Immature natural killer cell (primary cell): ENCODE measurements at places on chromosomes 6 and 20.
A peak's percentile ranks its signal among the peaks of the same experiment; 100 is the strongest.

DNA sequence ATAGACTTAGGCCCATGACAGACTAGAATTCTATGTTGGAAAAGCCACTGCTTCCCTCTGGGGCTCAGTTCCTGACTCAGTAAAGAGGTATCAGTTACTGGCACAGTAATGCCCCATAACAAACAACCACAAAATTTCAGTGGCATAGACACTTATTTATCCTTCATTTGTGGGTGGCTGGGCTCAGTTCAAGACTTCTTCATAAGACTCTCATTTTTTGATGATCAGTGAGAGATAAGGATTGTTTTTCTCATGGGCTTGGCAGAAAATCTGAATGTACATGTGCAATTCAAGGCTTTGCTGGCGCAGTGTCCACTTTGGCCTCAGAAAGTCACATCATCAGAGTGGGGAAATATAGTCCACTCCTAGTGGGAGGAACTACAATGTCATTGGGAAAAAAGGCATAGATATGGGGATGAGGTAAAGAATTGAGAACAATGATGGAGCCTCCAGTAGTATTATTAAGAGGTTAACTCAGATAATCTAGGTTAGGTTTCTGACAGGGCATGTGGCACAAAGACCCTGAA is 384.6 kb upstream of the FLRT3 start:
- no peak for DNase-seq

- DNase-seq = no peak
These were observed 94.8 kb downstream of the IPCEF1 start for GRCh38 chr6:154261688-154262397.

- no peak for DNase-seq
These were observed 19.8 kb upstream of the RGS17 start for GRCh38 chr6:153150752-153151440.

DNA sequence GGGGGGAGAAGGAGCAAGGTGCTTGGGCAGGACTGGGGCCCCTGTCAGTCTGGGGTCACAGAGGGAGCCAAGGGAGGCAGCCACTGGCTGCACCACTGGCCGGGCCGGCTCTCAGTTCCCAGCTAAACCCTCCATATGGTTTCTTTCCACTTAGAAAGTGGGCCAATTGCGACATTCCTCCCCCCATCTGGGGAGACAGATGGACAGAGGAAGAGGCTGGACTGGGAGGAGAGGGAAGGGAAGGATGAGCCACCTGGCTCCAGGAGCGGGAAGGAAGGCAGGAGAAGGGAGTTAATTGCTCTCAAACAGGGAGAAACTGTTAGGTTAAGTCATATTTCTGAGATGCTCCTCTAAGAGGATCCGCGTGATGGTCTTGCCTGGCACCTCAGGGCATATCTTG is 82.2 kb downstream of the GRM4 start:
- DNase-seq = no peak

- DNase-seq = no peak
These were observed 15.3 kb upstream of the ANGPT4 start for GRCh38 chr20:931401-931800.

GRCh38 chr6:20669571-20670314 is 135.5 kb downstream of the CDKAL1 start:
- no peak for DNase-seq

DNA sequence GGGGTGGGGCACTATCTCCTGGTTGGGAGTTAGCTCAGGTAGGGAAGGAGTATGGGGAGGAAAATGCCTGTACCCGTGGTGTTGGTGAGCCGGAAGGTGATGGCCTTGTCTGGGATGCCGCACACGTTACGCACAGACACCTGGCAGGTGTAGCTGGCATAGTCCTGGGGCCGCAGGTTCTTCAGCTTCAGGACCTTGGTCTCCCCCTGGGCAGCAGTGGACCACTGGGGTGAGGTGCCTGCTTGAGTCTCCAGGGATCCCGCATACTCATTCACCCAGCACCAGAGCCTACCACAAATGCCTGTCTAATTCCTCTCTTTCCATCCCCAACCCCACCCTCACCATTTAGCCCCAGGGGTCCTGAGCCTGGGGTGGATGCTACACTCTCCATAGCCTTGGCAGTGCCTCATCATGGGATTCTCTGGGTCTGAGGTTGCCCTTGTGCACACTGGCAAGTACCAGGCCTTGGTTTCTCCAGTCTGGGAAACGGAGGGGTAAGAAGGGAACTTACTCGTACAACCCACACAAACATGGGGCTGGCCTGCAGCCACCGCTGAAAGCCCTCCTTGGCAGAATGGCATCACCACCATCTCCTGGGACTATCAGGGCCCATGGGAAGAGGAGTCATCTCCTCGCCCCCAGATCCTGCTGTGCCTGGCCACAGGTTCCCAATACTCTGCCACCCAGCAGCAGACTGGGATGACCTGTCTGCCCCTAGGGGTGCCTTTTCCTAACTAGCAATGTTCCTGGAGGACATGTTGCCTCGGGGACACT is 42.8 kb downstream of the MDGA1 start:
- DNase-seq = no peak

GRCh38 chr20:23484081-23484480 is 6.8 kb upstream of the CST8 start:
- no peak for DNase-seq

GRCh38 chr6:123380257-123380656 is 256.5 kb downstream of the TRDN start:
- no peak for DNase-seq

DNA sequence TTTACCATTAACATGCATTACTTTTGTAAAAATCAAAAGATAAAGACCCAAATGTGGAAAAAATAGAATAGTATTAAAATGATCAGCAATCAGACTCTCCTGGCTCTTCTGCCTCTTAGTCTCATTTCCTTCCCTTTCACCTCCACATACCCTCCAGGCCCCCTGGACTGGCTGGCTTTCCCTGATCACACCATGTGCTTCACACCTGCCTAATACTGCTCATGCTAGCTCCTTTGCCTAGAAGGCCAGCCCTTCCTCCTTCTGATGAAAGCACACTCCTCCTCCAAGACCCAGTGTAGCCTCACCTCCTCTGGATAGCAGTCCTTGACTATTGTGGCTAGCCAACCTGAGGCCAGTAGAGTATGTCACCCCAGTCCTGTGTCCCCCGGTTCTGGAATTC is 182.0 kb upstream of the HEY2 start:
- DNase-seq = no peak

- DNase-seq = no peak
These were observed 394.3 kb upstream of the SOX4 start for GRCh38 chr6:21199262-21199661.

GRCh38 chr20:36585410-36586125 is 12.2 kb downstream of the TGIF2 start:
- DNase-seq = no peak

DNA sequence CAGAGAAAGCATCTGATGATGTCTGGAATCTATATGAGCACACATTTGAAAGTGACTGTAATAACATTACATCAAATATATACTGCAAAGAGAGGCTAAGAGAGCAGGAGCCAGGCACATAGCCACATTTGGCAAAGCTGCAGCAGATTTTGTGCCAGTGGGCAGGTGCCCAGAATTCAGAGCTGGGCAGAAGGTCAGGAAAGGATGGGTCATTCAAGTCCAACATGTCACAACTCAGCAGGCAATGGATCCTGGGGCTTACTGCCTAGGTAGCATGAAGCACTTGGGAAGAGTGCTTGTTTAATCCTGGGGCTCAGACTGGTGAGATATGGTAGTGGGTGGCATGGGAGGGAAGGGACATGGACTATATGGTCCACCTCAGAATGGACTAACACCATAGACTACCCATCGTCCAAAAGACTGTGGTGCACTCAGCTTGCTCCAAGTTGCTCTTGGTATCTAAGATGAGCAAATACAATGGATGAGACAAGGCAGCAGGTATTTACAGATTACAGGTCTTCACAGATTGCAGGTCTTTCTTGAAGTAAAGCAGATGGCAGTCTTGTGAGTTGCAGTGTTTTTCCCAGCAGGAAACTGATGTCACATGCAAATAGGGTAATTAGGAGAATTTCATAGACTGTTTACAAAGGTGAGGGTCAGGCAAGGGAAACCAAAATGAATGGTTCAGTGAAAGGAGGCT is 31.2 kb upstream of the SHLD1 start:
- no peak for DNase-seq

- no peak for DNase-seq
These were observed 6.2 kb downstream of the JPH2 start for GRCh38 chr20:44180814-44181213.

DNA sequence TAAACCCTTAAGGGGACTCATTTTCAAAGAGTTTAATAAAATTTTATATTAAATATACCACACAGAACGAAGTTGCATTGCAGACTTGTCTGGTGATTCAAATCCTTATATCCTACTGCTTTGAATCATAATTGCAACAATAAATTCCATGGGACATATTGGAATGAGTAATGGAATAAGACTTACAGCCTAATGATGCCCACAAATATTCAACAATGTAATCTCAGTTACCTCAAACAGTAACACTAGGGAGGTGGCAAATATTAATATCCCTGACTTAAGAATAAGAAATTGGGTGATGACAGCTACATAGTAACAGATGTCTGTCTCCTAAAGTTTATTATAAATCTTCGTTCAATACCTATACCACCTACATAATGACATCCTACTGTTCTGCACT is 52.6 kb downstream of the BMP5 start:
- no peak for DNase-seq

- DNase-seq = no peak
These were observed 93.3 kb downstream of the SNX5 start for GRCh38 chr20:17875106-17875980.

DNA sequence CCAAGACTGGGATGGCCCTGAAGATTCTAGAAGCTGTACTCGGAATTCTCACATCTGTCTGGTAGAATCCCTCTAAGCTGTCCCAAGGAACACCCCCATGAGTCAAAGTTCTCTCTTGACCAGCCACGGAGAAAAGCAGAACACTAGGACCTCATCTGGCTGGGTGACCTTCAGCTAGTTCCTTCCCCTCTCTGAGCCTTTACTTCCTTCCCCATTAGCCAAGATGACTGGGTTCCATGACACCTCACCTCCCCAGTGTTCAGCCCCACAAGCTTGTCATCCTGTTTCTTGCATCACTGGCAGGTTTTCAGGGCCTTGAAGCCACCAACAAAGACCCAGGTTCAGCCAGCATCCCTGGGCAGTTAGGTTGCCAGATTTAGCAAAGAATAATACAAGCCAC is 47.8 kb downstream of the MAFB start:
- no peak for DNase-seq

DNA sequence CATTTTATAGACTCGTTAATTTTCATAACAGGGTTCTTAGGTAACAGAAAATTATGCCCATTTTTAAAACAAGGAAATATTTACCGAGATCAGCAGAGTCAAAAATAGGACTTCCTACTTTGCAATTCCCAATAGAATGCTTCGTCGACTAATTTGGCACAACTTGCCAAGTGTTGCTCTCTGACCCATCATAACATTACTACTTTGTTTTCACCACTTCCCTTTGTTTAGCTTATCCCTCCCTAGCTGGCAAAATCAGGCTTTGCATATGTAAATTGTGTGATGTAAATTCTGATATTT is 914 bp upstream of the RANBP9 start:
- no peak for DNase-seq

DNA sequence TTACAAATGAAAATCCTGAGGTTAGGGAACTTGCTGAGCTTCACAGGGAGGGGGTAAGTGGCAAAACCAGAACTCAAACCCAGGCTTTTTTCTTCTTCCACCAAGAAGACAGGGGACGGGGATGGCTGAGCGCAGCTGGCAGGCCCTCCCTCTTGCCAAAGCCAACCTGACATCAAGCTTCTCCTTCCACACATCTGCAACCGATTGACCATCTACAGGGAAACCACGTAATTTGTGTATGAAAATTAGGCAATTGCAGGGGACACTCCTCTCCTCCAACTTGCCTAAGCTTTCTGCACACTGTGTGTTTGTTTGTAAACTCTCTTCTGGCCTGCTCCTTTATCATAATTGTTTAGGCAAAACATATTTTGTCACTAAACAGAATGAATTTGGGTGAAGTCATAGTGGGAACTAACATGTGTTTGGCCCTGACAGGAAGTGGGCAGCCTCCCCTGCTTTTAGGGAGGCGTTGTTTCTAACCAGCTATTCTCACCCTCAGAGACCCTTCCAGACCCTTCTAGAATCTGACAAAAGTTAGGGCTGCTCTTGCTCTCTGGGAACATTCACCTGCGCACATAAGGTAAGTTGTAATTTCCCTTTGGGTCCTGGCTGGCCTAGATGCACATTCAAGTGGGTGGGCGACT is 18.9 kb downstream of the ZNF831 start:
- DNase-seq = peak; percentile 47
